NCI-H510A treated with DMSO at 0.1 percent for 48 hours (cell line): ENCODE measurements at places on chromosomes 2 and 18.

- peak; percentile 96 for DNase-seq
Observed at GRCh38 chr2:170235860-170236679, 58.1 kb downstream of the MYO3B start.

DNA sequence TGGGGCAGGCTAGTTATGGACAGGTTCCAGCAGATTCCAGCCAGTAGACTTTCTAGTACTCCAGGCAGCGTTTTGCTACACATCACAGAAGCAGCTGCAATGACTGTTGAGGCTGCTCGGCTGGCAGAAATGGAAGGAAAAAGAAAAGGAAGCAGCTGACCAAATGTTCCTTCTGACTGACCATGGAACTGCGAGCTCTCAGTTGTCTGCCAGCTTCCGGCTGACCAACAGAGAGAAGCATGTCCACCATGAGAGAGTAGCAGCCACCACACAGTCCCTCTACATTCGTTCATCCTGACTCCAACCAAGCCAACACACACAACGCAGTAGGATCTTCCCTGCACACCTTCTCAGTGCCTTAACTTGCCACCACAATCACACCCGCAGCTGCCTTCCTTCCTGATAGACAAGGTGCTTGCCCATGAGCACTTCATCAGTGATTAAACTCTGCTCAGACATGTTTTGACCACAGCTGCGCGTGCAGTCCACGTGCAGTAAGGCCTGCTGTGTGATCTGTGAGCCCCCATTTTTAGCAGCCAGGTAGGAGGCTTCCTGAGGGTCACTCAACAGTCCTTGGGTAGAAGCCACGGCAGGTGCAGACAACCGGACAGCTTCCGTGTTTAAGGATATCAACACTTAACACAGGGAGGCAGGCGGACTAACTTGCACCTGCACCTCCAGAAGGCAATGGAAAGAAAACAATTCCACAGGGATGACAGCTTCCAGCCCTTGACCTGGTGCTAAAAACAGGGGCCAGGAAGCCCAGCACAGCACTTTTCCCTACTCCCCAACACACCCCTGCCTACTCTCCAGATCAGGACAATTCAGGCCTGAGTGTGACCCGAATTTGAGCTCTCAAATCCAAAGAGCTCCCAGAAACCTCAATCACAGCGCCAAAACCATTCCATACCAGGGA lies 996 bp downstream of the TGFBRAP1 start:
- peak; percentile 72 for DNase-seq

DNA sequence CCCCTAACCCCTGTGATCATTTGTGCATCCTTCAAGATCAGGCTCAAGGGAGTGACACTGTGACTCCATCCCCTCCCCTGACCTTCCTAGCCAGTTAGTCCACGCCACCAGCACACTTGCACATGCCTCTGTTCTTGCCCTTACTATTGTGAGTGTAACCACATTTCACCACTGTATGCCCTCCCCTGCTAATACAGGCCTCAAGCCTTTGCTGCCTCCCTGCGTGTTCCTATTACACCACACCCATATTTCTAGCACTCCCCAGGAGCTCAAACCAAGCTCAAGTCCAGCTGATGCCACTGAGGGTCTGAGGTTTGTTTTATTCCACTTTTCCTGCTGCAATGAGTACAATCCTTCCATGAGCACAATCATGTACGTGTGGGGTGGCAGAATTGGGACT lies 288.9 kb upstream of the FBXO11 start:
- no peak for DNase-seq

DNA sequence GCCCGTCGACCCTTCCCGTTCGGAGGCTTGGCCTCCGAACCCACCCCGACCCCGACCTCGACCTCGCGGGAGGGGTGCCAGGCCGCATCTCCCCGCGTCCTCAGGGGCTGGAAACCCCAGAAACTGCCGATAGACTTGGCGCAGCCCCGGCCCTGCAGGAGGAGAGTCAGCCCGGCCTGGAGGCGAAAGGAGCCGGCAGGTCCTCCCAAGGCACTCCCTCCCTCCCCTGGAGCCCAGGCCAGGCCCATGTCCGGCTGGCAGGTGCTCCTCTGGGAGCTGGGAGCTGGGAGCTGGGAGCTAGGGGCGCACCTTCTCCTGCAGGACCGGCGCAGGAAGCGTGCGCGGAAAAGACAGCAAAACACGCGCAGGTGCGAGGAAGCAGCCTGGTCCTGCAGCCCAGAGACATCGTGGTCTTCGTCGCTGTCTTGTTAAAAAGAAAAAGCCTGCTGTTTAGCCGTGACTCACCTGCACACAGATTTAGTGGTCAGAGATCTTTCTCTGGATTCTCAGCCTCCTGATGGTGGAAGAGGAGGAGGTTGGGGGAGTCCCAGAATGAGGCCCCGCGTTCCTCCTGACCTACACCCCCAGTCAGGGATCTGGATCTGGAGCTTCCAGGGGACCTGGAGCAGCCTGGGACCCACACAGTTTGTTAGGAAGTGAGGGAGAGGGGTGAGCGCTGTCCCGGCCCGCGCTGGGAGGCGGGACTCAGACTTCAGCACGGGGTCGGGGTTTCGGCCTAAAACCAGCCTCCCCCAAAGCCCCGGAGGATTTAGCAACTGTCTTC lies 660 bp upstream of the MBP start:
- peak; percentile 68 for DNase-seq

GRCh38 chr2:240644171-240644651 lies 18.9 kb downstream of the GPR35 start:
- no peak for DNase-seq

- no peak for DNase-seq
Observed at GRCh38 chr2:156541229-156541628, 105.0 kb downstream of the GPD2 start.

GRCh38 chr2:229087267-229087666 lies 183.8 kb downstream of the PID1 start:
- DNase-seq, result peak; percentile 9

GRCh38 chr2:18922276-18922675 lies 332.9 kb upstream of the NT5C1B start:
- DNase-seq, result no peak

DNA sequence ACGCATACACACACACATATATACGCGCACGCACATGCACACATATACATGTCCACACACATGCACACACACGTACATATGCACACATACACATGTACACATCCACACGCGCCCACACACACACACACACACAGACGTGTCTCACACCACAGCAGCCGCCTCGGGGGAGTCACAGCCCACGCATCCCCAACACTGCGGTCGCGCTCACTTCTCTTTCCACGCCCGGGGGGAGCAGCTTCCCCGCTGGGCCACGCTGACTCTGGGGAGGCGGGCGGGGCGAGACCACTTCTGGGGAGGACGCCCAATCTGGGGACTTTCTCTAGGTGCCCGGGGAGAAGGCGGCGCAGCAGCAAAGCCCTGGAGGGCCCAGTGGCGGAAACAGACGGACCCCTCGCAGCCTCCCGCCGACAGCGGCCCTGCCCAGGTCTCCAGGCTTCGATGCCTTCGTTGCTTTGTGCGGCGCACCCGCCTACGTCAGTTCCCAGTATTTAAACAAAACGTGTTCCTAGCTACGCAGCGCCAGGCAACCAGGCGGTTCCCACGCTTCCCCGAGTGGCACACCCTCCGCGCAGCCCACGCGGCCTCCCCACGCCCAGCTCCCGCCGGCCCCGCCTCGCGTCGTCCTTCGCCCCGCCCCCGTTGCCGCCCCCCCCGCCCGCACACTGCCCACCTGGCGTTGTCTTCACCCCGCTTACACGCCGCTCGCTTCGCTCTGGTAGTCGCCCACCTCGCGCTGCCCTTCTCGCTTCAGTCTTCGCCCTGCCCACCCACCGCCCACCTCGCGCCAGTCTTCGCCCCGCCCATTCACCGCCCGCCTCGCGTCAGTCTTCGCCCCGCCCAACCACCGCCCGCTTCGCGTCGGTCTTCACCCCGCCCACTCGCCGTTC lies 810 bp upstream of the RBFA start:
- no peak for DNase-seq

GRCh38 chr2:46634905-46635304 lies 155.5 kb downstream of the TMEM247 start:
- peak; percentile 15 for DNase-seq

GRCh38 chr2:187642498-187642897 lies 88.3 kb upstream of the TFPI start:
- no peak for DNase-seq

GRCh38 chr2:10620481-10620880 lies 69.3 kb downstream of the NOL10 start:
- DNase-seq, result no peak

DNA sequence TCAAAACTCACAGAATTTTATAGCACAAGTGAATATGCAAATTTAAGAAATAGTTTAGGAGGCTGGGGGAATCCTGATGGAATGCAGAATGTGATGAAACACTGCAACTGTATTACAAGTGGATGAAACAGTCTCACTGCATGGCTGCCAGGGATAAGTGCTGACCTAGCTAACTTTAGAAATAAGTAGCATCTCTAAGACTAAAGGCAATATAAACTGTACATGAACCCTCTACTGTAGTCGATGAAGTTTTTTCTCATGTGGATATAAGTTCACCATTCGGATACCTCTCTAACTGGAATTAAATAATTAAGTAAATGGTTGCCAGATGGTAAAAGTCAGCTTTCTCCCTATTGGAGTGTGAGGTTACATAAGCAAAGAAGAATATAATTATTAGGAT lies 777.8 kb upstream of the RAB6C start:
- no peak for DNase-seq

- no peak for DNase-seq
Observed at GRCh38 chr2:208451061-208451460, 44.5 kb downstream of the PTH2R start.

DNA sequence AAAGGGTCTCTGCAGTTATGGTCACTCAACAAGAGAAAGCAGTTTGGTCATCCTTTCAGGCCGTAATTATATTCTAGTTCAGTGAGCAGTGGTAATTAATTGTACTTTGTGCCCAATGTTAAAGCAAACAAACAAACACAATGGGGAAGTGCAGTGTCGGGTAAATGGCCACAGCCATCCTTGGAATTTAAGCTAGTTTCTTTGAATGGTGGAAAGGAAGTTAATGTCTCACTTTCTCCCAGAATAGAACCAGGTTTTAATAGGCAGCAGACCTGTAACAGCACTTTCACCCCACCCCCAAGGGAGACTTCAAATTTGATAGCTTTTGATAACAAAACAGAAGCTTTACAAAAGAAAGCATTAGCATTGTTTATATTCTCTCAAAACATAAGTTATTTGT lies 20.0 kb upstream of the ITGAV start:
- no peak for DNase-seq

GRCh38 chr18:48680339-48681250 lies 141.8 kb downstream of the CTIF start:
- no peak for DNase-seq

- DNase-seq, result peak; percentile 78
Observed at GRCh38 chr2:105114551-105114950, 76.7 kb downstream of the MRPS9 start.

GRCh38 chr18:55375930-55376329 lies 212.1 kb downstream of the TCF4 start:
- no peak for DNase-seq

- peak; percentile 84 for DNase-seq
Observed at GRCh38 chr2:37588316-37588777, 83.1 kb downstream of the CDC42EP3 start.

DNA sequence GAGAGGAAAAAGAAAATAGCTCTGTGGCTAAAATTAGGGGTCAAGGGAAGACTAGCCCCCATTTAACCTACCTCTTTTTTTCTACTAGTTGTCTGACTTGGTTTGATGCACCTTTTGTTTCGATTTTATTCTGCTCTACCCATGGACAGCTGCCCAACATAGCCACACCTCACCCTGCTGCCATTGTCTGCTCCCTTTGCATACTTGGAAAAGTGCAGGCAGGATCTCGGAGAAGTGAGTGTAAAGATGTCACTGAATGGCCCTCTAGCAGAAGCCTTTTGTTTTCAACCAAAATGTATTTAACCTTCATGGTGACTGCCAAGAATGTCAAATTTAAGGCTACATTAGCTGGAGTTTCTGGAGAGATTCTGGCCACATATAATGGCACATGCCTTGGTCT lies 62.9 kb downstream of the SETBP1 start:
- DNase-seq, result no peak

DNA sequence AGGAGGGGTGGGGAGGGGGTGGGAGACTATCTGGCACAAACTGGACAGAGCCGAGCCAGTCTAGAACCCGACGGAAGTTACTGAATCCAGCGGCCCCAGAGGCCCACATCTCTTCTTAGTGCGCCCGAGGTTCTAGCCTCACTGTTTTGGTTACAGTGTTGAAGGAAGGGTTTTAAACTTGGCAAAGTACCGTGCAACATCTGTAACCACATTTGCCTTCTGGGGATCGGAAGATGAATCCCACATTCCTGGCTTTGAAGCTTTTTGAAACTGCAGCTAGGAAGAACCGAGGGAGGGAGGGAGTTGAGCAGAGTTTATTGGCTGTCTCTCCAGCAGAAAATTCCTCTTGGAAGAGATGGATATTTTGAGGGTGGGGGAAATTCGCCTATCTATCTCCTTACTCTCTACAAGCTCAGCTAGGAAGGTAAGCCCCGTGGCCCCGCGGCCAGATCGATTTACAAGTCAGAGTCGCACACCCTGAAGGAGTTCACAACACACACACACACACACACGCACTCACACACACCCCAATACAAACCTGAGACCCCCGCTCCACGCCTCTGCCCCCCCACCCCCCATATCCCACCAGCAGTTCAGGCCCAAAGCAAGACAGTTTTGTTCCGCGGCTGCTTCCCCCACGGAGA lies 1.0 kb downstream of the ACVR1 start:
- DNase-seq, result peak; percentile 22

DNA sequence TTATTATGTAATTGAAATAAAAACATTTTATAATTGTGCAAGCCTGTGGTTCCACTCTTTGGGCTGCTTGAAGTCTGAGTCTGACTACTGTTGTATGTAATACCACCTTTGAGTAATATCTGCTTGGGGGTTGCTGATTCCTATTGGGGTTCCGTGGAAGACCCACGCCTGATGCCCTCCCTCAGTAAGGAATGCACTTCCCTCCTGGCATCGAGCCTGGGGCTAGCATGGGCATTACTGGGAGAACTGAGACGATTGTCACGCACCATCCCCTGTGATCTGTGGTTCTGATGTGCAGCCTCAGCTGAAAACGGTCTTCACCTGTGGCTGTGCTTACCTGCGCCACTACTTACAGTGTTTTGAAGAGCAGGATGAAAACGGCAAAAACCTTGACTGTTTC lies 32.7 kb upstream of the RBM44 start:
- DNase-seq, result no peak
